ENCODE measurements at places on chromosomes 2 and 18. TPM values are rescaled to one million over a fixed set of nuclear protein-coding genes. Genes with fewer than 3 reads are reported as not detected.
A peak's percentile ranks its signal among the peaks of the same experiment; 100 is the strongest.

Gene PREPL
- 16.1 TPM for total RNA-seq

- no peak for DNase-seq
Measured at GRCh38 chr2:60976875-60977561, 40.5 kb upstream of the PEX13 start.

Gene CHRNG
- total RNA-seq, result not detected

GRCh38 chr2:196170213-196170605, 1.2 kb downstream of the STK17B start:
- DNase-seq, result peak; percentile 71

DNA sequence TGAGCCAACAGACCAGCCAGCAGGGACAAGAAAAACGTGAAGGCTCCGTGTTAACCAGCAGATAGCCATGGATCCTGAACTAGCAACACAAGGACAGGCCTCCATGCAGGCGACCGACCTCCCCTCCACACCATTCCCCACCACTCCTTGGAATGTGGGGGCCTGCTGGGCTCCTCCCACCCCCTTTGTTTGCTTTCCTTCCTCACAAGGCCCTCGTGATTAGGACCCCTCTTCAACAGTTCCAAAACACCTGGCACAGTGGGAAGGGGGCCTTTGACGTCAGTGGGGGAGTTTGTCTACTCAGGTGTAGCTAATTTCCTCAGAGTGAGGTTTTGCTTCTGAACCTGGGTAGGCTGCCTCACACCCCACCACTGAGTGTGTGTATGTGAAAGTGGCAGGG, 37.8 kb downstream of the SLC14A2 start:
- DNase-seq, result no peak

GRCh38 chr2:163733956-163734355, 1.9 kb downstream of the FIGN start:
- DNase-seq, result no peak

DNA sequence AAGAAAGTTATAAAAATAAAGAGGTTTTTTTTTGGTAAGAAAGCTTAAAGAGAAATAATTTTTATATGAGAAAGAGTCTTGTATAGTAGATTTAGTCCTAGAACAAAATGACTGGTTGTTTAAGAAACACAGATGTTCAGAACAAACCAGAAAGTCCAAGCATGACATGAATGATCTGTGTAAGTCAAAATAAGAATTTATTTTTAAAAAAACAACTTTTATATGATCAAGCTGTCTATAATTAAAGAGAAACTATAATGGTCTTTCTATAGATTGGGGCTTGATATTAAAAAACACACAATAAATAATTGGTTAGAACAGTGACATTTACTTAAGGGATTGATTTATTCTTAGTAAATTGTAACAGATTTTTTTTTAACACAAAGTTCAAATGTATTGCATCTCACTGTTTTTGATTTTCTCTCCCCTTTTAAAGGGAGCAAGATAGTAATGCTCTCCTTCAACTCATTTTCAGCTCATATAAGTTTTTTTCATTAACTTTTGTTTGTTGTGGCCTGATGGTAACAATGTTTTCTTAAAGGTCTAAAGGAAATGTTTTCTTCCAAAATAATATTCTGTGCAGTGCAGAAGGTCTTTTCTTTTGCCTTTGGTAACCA, 1256.8 kb downstream of the LRP1B start:
- no peak for DNase-seq

DNA sequence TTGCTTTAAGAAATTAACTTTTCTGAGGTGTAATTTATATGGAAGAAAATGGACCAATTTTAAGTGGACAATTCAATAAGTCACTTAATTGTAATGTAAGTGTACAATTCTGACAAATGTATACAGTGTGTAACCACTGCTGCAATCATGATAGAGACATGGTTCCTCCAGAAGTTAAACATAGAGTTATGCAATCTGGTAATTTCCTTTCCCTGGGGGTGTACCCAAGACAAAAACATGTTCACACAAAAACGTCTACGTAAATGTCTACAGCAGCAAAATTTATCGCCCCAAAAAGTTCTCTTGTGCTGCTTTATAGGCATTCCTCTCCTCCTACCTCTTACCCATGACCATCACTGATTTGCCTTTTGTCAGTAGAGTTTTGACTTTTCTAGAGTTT, 141.5 kb downstream of the AQP4 start:
- DNase-seq, result no peak

Gene EIF4E2
- total RNA-seq, result 97.6 TPM

- no peak for DNase-seq
Measured at GRCh38 chr2:147756069-147756468, 88.8 kb upstream of the ACVR2A start.

GRCh38 chr2:98577313-98577712, 31.0 kb downstream of the COA5 start:
- DNase-seq, result no peak

GRCh38 chr2:224894356-224894755, 147.9 kb downstream of the DOCK10 start:
- DNase-seq, result no peak

Gene UPP2
- total RNA-seq, result not detected

Gene HOXD13
- total RNA-seq, result not detected

DNA sequence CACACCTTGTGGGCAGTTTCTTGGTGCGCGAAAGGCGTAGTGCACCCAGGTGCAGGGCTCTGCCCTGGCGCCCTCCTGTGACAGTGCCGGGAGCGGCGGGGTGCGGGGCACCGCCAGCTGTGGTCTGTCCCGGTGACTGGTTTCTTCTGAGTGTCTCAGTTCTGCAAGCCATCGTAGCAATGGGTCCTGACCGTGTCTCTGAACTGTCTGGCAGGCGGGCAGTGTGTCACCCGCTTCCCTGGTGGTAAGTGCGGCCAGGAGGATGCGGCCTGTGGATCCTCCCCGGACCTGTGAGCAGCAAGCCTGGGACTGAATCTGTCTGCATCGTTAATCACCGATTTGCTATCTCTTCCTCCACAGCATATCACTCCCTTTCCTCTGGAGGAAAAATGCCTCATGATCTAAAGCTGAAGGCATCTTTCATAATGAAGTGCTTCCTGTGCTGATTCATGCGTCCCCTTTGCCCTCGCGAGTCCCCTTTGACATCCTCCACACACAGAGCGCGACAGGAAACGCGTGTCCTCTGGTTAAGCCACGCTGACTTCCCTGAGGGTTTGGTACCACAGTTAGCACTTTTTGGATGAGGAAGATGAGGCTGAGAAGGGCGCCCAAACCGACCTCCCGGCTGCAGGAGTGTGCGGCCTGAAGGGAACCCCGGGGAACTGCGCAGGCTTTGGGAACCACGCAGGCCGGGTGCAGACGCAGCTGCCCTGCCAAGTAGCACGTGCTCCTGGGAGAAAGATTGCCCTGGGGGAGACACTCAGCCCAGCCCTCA, 416.0 kb upstream of the HS6ST1 start:
- DNase-seq, result peak; percentile 26

GRCh38 chr2:36667931-36668330, 28.6 kb upstream of the VIT start:
- peak; percentile 15 for DNase-seq

GRCh38 chr2:28662044-28662443, 89.6 kb upstream of the PPP1CB start:
- DNase-seq, result peak; percentile 26

- no peak for DNase-seq
Measured at GRCh38 chr2:9696731-9697130, 65.9 kb upstream of the YWHAQ start.

DNA sequence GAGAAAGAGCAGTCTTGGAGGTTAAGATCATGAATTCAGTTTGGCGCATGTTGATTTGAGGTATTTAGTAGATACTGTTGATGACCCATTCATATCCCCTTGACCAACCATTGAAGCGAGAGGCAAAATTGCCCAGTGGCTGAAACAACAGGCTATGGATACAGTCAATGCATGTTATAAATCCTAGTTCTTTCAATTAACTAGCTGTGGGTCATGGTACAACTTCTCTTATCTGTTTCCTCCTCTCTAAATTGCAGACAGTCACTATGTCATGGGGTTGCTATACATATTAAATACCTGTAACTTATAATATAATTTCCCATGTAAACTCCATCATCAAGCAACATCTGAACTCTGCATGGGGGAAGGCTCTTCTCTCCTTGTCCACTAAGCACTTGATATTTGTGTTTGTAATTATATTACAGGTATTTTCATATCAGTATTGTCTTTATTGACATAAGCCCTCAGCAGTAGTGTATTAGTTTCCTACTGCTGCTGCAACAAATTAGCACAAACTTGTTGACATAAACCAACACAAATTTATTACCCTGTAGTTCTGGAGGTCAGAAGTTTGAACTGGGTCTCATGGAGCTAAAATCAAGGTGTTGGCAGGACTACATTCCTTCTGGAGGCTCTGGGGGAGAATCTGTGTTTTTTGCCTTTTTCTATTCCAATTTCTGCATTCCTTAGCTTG, 61.7 kb upstream of the ACTR3 start:
- DNase-seq, result no peak

- DNase-seq, result no peak
Measured at GRCh38 chr2:42128721-42129486, 40.2 kb upstream of the EML4 start.

- no peak for DNase-seq
Measured at GRCh38 chr2:16250466-16250865, 310.1 kb downstream of the MYCN start.

DNA sequence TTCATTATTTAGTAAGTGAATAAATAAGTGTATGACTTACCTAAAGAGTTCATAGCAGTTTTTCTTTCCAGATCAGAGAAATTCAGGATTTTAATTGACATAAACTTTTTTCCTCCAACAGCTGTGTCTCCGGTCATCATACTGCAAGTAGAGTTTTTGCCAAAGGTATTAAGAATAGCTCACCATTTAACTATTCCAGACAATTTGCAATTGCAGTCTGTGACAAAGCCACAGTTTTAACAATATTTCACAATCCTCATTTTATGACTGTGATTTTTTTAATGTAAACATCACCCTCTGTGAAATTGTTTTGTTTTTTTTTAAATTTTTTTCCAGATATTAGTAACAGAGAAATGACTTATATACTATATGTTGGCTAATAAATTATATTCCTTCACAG, 199.1 kb downstream of the TRIB2 start:
- DNase-seq, result no peak

- DNase-seq, result no peak
Measured at GRCh38 chr2:138219961-138220360, 255.7 kb downstream of the HNMT start.

DNA sequence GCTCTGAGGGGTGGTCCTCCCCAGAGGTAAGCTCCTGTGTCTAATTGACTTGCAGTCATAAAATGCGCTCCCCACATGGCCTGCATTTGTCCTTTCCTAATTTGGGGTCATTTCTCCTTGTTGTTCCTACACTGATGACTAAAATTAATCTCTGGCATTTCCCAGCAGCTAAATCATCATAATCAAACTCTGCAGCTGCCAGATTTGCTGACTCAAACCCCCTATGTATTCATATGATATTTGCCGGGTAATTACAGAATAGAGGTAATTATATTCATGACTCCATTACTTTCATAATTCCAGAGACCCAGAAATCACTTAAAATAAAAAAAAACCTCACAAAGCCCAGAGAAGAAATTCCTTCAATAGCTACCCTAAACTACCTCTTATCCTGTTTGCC, 331.4 kb upstream of the KLHL29 start:
- DNase-seq, result no peak

GRCh38 chr2:150706561-150706960, 219.1 kb upstream of the RND3 start:
- DNase-seq, result no peak

GRCh38 chr2:42249887-42250286, 80.7 kb downstream of the EML4 start:
- DNase-seq, result peak; percentile 84

Gene ZAP70
- under 0.01 TPM for total RNA-seq
